T-helper 22 cell (primary cell): ENCODE measurements at places on chromosomes 12 and 14.

GRCh38 chr12:49706351-49707127, 666 bp downstream of the FMNL3 start:
- no peak for DNase-seq

DNA sequence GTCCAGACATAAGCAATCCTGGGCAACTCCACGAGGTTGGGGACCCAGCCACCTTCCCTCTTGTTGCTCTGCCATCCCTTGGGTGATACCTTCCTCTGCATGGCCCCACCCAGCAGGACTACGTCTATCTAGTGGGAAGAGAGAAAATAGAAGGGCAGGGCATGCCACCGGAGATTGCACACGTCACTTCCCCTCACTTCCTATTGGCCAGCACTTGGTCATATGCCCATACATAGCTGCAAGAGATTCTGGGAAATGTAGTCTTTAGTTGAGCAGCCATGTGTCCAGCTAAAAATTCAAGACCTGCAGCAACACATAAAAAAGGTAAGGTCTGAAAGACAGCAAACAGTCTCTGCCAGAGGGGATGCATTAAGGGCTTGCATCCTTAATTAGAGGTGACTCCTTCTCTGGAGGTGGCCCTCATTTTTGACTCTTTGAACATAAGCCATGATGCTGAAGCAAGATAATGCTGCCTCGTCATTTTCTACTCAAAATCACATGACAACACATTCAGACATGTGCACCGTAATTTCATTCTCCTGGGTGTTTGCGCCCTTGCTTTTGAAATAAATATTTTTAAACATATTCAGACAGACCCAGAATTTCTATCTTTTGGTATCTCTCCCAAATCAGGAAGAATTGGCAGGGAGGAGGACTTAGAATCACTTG, 91.8 kb upstream of the PWP1 start:
- DNase-seq = no peak

DNA sequence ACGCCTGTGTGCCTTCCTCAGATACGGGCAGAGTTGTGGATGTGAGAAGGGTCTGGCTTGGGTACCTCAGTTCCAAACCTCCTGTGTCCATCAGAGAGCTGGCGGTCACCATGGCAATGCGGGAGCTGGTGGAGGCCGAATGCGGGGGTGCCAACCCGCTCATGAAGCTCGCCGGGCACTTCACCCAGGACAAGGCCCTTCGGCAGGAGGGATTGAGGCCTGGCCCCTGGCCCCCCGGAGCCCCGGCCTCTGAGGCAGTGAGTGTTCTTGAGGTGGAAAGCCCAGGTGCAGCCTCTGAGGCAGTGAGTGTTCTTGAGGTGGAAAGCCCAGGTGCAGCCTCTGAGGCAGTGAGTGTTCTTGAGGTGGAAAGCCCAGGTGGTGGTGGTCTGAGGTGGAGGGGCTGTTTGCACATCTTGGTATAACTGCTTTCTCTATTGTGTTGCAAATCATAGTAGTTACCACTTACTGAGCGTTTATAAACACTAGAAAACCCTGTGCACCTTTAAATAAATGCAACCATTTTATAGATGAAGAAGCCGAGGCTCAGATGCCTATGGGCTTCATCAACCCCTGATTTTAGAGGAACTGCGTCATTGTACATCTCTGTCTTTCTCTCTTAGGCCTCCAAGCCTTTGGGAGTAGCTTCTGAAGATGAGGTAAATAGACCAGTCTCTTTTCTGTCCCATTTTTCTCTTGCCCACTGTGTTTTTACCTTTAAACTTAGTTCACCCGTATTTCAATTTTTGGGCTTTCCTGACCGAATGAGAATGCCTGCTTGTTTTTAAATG, 976 bp downstream of the PEX5 start:
- DNase-seq = peak; percentile 2

DNA sequence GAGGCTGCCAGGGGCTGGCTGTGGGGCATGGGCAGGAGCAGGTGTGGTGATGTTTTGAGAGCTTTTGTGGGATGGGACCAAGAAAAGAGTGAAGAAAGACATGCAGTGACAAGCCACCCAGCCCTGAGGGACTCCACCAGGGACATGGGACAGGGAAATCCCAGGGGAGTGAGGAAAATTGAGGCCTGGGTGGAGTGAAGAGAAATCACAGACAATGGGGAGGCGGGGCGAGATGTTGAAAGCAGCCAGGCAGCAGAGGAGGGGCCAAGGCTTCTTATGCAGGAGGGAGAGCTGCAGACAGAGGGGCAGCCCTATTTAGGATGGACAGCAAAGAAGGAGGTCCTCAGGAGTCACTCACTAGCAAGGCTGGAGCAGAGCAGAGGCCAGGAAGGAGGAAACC, 4.2 kb upstream of the KRT1 start:
- DNase-seq = no peak

GRCh38 chr14:94469261-94469660, 6.7 kb downstream of the SERPINA9 start:
- no peak for DNase-seq

DNA sequence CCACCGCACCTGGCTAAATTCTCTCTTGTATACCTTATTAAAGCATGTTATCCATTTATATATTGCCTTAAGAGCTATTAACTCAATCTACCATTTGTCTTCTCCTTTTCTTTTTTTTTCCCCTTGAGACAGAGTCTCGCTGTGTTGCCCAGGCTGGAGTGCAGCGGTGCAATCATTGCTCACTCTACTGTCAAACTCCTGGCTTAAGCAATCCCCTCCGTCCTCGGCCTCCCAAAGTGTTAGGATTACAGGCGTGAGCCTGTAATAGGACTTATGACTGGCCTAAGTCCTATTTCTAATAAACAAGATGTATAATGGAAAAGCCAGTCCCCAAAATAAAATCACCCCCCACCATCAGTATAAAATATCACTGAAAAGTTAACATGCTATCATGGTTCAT, 14.4 kb downstream of the SNX6 start:
- no peak for DNase-seq

DNA sequence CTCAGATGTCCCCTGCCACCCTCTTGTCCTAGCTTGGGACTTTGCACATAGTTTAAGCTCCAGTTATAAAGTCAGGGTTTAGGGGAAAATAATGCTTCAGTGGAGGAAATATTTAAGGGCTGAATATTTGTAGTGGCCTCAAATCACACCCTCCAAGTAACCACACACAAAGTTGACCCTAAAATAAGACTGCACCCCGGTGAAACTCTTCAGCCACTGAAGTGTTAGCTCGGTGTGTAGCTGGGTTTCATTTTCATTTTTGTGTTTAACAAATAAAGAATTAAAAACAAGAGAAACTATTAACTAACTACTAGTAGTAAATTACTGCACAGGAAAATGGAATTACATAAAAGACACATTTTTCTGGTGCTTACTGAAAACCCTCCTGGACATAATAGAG, 14.8 kb upstream of the BCL11B start:
- DNase-seq = no peak

DNA sequence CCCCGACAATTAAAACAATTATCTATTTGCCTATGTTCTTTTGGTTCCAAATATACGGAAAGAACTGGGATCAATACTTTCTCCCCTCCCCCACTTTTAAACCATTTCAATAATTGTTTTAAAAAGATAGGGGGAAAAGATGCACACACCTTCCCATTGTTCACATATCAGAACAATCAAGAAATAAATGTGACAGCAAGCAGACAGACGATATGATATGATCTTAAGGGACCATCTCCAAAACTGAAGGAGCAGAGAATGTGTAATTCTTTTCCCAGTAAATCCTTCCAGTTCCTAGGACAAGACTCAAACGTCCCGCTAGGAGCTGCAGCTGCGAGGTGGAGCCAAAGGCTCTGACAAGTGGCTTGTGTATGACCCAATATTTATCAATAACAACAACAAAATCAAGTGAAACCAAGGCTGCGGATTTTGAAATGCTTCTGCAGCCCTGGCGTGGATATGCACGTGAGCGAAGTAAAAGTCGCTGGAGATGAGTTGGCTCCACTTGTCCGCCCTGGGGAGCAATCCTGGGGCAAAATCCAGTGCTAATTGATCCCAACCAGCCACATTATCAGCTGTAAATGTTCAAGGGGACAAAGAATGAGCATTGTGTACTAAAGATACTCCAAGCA, 8.2 kb upstream of the FOXG1 start:
- DNase-seq = no peak

DNA sequence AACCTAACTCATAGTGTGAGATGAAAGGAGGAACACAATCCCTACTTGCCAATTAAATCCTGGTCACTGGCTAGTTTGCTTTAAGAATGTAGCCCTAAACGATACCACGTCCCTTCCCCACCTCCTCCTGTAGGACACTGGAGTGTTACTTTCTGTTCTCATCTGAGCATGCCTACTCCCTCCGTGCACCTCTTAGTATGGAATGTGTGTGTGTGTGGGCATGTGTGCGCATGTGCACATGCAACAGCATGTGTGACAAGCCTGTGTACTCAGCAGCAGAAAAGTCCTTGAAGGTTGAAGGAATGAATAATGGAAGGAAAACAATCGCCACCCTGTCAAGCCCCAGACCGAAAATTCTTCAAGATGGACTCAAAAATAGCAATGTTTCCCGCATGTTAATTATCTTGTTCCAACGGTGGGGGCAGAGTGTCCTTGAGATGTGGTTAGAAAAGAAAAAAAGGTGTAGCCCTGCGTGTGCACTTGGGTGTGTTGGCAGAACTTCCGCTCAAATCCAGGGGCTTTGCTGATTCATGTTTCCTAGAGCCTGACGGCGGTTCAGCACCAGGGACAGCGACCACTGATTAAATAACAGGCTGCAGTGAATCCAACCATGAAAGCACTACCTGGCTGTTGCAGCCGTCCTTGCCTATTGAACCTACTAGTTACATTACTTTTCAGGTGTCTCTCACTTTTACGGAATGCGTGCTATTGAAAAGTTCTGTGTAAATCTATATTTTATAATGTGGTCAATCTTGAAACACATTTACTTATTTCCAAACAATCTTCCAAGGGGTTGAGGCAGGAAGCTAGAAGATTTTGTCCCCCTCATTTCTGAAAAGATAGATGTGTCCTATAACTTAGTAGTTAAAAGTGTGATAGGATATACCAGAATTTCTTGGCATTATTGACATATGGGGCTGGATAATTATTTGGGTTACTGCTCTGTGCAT, 79.8 kb downstream of the SRRM4 start:
- no peak for DNase-seq

- no peak for DNase-seq
These were observed 96.8 kb downstream of the PIK3C2G start for GRCh38 chr12:18358077-18358476.

- DNase-seq = no peak
These were observed 54.2 kb upstream of the BCL2L14 start for GRCh38 chr12:12016284-12017100.

GRCh38 chr14:63671987-63672386, 30.3 kb upstream of the WDR89 start:
- no peak for DNase-seq

DNA sequence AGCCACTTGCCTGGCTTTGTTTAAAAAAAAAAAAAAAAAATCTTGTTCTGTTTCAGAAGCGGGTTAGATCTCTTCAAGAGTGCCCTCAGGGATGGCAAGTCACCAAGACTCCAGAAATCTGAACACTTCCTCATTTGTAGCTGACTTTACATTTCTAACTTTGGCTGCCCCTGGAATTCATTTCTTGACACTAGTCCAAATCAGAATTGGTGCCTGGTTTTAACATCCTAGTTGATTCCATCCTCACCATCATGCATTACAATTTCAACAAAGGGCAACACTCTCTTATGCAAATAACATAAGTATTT, 295.5 kb downstream of the RMST start:
- DNase-seq = no peak

- no peak for DNase-seq
These were observed 55.0 kb downstream of the TBK1 start for GRCh38 chr12:64506955-64507354.

GRCh38 chr12:94789510-94790225, 139.3 kb upstream of the TMCC3 start:
- no peak for DNase-seq

GRCh38 chr12:9650151-9650576, 19.3 kb upstream of the CLEC2D start:
- DNase-seq = no peak

DNA sequence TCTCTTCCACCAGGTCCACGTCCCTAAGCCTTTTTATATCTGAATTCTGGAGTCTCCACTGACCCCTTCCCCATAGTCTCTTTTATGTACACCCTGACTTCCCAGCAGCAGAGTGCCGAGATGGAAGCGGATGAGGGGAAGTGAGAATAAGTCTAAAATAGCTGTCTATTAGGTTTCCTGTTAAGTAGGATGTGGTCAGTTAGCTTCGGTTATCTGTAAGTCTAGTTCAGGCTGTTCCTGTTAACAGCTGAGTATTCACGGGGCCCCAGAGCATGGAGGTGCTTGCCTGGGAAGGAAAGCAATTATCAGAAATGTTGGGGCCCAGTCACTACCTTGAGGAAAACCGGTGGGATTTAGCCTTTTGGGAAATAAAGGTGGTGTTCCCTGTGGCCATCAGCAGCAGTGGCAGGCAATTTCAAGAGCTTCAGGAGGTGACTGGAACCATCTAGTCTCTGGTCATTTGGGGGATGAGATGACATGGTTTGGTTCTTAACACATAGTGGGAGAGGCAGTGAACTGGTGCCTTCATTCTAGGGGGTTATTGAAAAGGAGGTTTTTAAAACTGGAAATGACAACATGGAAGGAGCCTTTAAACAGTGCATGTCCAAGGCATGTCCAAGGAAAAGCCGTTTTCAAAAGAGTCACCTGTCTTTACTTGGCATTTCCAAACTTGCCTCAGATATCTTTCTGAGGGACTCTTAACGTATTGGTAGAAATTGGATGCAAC, 21.8 kb downstream of the CHST11 start:
- no peak for DNase-seq

- no peak for DNase-seq
These were observed 1321.2 kb upstream of the SEL1L start for GRCh38 chr14:82854901-82855300.

DNA sequence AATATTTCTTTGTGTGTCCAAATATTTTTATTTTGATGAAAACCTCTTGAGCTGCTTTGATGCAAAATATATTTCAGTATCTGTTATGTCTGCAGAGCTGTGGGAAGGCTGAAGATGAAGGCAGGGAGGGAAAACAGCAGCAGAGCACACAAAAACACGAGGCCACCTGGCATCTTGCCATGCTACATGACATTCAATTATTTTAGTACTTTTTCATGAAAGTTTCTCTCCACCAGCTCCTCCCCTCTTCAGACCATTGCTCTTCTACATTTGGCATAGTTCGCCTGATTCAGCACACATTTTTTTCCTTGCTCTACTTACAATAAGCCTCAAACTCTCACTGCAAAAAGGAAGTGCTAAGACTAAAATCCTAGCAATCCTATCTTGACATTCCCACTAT, 4.6 kb upstream of the ALX1 start:
- DNase-seq = no peak

- no peak for DNase-seq
These were observed 2.2 kb upstream of the OAS1 start for GRCh38 chr12:112904571-112904970.

DNA sequence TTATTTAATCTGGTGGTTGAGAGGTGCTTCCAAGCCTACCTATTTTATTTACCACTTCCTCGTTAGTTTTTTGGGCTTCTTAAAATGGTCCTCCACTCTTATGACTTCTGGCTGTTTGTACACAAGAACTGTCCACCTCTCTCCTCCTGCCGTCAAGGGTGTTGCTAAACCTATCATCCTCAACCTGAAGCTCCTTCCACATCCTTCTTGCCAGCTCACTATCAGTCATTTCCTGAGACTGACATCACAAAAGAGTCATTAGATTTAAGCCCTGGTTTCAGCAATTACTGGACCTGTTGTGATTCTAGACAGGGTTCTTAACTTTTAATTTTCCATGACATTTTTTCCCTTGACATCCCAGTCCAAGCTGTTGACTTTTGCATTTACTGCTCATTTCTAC, 91.9 kb downstream of the BICD1 start:
- no peak for DNase-seq
